Gastroesophageal sphincter (tissue), 4 donors: ENCODE measurements at places on chromosomes 16 and 17.

- no peak for ATAC-seq
These were observed 24.3 kb upstream of the DNAI2 start for GRCh38 chr17:74249590-74250270.

GRCh38 chr17:13410874-13411273 is 190.9 kb downstream of the HS3ST3A1 start:
- peak; percentile 60 for ATAC-seq

DNA sequence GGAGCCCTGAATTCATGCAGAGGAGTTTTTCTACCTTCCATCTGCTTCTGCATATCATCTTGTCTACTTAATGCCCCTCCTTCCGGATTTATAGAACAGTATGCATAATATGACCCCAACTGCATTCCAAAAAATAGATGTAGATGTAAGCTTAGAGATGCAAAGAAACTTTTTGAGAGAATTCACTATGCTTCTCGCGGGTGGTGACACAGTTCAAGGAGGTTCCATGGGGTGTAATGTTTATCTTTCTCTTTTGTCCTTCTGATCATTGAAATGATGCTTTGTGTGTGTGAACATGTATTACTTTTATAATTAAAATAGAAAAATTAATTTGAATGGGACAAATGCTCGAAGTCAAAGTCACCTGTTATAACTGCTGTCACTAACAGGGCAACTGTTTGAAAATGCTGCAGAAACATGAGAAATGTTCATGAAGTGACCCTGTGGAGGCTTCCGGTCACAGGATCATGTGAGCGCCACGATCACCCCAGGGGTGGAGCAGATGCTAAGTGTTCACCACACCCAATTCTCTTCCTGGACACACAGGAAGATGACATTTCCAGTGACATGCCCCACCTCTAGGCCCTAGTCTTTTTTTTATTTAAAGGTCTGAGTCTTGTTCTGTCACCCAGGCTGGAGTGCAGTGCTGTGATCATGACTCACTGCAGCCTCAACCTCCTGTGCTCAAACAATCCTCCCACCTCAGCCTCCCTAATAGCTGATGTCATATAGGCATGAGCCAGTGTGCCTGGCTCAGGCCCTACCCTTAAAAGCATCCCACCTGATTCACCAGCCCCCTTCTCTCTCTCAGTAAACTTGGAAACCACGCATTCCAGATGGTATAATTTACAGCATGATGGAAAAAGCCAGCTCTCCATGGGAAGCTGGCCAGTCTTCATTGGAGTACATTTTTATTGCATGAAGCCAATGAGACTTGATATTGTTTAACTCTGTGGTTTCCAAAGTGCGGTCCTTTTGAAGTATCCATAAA is 21.0 kb upstream of the AGRP start:
- peak; percentile 84 for ATAC-seq

- peak; percentile 73 for ATAC-seq
These were observed 241.6 kb upstream of the SALL1 start for GRCh38 chr16:51392521-51393187.

DNA sequence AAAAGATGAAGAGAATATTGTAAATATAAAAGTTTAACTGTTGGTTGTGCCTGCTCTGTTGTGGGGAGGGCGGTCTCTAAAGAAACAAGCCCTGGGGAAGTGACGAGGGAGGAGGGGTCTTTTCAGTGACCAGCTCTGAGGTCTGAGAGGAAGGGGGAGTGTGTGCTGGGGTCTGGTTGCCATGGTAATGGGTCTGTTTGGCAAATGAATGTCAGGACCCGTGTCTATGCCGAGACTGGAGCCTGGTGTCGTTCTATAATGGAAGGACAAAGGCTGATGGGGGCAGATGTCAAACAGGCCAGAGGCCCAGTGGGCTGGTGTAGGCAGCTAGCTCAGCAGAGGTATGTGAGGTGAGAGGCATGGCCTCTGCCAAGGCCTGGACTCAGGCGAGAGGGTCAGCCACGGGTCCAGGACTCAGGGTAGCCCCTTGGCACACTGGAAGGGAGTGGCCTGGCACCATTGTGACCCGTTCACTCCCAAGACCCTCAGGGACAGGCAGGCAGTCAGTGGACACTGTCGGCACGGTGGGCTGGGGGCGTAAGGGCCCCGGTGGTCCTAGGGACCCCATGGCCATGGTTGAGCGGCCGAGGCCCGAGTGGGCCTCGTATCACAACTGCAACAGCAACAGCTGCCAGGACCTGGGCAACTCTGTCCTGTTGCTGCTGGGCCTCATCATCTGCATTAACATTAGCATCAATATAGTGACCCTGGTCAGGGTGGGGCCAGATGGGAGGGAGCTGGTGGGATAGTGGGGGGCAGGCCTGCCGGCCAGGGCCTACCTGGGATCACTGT is at the start of gene SPEM1:
Gene SPEM1, plus strand, starts transcription at position 506 of the 792 bp plus-strand sequence. Its CDS starts 61 bp downstream, at position 567.
- ATAC-seq: no peak

GRCh38 chr16:30644334-30644830 is 6.4 kb upstream of the PRR14 start:
- ATAC-seq: no peak

- no peak for ATAC-seq
These were observed 182.1 kb downstream of the HS3ST3A1 start for GRCh38 chr17:13419676-13420075.

DNA sequence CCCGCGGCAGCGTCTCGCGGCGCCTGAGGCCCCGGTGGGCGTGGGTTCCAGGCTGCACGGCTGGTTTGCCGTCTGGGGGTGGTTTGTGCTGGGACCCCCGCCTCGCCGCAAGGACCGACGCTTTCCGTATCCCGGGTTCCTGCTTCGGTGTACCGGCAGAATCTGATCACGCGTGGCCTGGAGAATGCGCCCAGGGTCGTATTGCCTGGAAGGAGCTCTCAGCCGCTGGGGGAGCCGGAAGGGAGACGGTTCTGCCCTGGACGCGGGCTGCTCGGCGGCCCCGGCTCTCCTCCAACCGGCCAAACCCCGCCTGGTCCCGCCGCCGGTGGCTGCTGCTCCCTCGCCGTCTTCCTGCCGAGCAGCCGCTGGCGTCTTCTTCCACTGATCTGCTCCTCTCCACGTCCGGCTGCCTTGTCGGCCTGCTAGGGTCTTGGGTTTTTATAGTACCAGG is 39.8 kb downstream of the ZNF778 start:
- peak; percentile 22 for ATAC-seq

DNA sequence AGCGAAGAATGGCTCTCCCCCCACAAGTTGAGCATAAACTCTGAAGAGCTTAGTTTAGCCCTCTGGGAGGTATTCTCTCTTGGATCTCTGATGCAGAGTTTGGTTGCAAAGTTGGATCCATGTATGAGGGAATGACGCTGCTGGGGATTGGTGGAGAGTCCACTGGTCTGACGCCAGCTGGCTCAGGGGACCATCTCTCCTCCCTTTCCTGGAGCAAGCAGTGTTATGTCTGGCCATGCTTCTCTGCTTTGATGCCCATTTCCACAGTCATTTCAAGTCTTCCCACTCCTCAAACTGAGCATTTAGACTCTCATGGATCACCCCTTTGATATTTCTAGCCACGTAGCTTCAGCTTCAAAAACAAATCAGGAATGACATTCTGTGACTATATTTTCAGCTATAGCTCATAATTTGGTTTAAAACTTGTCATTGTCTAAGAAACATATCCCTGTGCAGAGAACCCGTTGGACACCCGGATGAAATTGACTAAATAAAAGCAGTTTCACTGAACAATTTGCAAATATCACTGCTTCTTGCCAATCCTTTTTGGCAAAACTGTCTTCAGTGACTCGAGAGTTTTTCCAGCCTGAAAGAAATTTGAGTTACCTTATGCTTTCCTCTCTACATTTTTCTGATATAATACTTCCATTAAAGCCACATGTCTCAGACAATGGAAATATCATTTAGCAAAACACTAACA is 193.4 kb upstream of the CDH11 start:
- ATAC-seq: peak; percentile 71

GRCh38 chr17:81114351-81115093 is 50.8 kb upstream of the PVALEF start:
- no peak for ATAC-seq

DNA sequence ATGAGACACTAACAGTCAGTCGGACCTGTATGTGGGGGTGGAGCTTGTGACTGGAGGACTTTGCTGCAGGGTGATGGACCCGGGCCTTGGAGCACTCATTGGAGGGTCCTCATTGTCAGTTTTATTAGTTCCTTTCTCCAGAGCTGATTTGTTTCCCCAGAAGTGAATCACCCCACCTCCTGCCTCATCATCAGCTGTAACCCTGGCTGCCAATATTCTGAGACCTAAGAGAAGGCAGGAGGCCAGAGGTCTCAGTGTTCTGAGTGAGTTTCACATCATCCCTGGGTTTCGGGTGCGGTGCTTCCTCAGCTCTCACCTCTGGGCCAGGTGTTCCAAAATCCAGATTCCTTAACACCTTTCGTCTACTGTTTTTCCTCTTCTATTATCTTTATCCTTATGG is 49.9 kb upstream of the KIFC3 start:
- ATAC-seq: no peak

DNA sequence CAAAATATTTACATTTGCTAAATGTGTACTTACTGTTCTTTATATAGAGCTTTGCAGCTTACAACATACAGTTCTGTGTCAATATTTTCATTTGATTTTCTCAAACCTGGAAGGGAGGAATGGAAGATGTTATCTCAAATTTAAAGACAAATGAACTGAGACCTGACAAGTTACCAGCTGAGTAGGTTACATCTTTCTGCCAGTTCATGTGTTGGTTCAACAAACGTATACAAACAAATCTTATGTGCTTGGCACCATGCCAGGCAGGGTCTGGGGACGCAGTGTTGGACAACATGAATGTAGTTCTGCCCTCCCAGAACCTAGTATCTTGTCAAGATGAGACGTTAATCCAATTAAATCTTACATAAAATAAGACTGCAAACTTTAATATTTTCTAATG is 507.5 kb upstream of the HSBP1 start:
- no peak for ATAC-seq

DNA sequence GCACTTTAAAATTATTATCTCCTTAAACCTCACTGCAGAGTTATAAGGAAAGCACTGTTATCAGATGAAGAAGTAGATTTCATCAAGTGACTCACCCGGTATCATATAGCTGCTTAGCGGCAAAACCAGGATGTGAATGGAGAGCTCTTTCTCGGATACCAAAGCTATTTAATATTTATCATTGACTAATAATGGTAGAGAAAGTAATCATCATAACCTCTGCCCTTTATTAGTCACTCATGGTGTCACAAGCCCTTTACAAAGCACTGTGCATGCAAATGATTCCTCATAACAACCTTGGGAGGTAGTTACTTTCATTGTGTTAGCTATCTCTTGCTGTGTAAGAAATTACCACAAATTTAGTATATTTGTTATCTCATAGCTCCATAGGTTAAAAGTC is 592.9 kb downstream of the MAF start:
- ATAC-seq: no peak

DNA sequence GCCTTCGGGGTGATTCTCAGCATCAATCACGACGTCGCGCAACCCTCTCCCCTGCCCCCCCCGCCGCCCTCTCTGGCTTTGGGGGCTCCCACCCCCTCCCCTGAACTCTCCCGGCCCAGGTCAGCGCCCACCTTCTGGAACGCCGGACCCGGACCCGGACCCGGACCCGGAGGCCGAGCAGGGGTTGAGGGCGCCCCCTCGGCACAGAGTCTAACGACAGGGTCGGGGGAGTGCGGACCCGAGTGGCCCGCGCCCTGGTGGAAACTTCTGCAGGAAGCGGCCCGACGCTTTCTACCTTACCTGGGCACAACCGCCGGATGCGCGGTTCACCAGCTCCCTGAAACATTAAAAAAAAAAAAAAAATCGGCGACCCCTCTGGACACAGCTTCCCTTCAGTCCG is 16.2 kb downstream of the SALL1 start:
- no peak for ATAC-seq

GRCh38 chr16:30187971-30188561 is 4.7 kb downstream of the CORO1A start:
- ATAC-seq: no peak

GRCh38 chr17:75758131-75758905 is 6.7 kb downstream of the GALK1 start:
- no peak for ATAC-seq

- ATAC-seq: no peak
These were observed 10.2 kb downstream of the EEF2K start for GRCh38 chr16:22216191-22216831.

DNA sequence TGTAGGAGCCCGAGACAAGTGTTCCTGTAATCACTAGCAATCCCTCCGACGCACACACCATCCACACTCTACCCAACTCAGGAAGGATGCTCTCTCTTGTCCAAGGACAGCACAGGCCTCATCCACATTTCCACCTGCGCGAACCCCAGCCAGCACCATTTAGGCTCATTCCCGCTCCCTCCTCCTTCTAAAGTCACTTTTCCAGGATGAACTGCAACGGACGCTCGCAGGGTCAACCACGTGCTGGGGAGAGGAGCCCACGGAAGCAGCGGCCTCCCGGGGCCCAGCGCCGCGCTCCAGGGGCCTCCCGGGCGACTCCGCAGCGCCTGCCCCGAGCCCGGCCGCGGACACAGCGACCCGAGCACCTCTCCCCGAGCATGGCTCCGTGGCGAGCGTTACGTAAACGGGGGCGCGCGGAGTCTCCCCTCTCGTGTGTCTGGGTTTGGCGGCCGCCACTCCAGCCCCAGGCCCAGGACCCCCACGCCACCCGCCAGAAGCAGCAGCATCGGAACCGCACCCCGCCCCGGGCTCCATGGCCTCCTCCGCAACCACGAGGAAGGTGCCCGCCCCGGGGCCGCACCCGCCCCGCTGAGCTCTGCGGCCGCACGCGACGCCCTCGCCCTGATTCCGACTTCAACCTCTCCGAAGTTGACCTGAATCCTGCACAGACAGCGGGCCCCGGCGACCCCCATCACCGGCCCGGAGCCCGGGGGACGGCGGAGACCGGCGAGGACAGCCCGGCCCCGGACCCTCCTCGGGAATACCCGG is 668 bp downstream of the USP36 start:
- ATAC-seq: peak; percentile 22

DNA sequence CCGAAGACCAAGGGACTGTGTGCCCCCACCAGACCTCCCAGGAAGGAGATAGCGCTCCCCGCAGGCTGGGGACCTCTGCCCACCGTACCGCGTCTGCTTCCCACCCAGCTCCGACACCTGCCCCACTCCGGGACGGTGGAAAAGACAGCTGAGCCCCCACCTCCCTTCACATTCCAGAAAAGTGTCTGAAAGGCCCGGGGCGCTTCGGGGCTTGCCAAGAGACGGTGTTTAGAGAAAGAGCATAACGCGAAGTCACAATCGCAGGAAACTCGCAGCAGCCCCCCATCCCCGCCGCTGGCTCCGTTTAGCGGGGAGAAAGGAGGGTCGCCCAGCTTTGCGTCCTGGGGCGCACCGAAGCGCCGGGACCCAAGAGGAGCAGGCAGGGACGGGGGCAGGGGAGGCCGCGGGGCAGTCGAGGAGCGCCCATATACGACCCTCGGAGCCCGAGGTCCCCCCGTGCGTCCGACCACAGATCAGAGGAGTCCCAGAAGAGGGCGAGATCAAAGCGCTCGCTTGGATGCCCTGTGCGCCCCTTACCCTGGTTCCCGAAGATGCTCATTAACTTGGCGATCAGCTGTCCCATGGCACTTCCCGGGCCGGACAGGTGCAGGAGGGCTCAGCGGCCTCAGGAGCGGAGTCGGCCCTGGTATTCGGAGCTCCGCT is 652 bp downstream of the ARL5C start:
- ATAC-seq: peak; percentile 17
